ENCODE measurements at places on chromosomes 5 and 9. TPM values are rescaled to one million over a fixed set of nuclear protein-coding genes. Genes with fewer than 3 reads are reported as not detected.

Gene FAM151B
- total RNA-seq = 0.79 TPM

GRCh38 chr5:42919600-42919999 lies 107.9 kb upstream of the SELENOP start:
- no peak for DNase-seq

- no peak for DNase-seq
Measured at GRCh38 chr9:81847181-81847915, 80.9 kb upstream of the SPATA31D4 start.

- DNase-seq = peak; percentile 75
Measured at GRCh38 chr9:33230756-33231622, 9.0 kb upstream of the SPINK4 start.

DNA sequence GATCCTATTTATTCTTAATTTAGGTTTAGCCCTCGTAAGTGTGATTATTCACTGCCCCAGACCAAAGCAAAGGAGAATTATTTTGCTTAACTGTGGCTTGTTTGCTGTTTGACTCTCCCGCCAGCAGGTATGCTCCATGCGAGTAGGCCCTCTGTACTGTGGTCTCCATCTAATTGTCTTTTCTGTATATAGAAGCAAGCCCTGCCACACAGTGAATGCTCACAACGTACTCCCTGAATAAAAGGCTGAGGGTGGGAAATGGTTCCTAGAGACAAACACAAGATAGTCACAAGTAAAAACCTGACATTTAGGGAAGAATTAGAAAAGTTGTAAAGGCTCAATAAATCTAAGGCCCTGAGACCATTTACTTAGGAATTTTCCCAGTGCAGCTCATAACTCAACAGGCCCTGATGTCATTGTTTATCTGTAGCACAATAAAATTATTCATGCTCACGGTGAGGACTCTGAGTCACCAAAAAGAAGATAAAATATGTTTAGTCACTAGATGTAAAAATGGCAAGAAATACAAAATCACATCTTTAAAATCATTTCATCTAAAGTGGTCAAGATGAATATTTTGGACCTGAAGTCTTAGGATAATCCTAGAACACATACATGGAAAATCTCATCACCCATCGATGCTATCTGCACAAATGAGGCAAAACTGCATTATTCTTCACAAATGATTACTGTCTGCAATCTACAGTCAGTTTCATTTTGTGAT lies 473.2 kb downstream of the ENC1 start:
- DNase-seq = peak; percentile 86

Measured in bronchial epithelial cell (primary cell).